ENCODE measurements at places on chromosomes 3 and 15. TPM values are rescaled to one million over a fixed set of nuclear protein-coding genes. Genes with fewer than 3 reads are reported as not detected.

DNA sequence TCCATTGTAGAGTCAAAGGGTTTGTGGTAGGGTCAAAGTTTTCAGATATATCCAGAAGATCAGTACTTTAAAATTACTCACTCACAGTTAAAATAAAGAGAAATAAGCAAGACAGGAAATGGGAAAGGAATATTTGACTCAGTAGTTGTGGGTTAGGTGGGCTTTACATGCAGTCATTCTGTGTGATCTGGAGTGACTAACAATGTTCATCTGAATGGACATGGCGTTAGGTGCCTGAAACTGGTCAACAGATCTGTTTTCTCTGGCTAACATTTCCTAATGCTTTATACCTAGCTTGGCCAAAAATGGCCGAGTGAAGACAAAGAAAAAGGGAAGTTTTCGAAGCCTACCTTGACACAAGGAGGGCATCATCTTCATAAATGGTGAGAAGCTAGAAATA lies 133.4 kb upstream of the SATB1 start:
- no peak for DNase-seq

DNA sequence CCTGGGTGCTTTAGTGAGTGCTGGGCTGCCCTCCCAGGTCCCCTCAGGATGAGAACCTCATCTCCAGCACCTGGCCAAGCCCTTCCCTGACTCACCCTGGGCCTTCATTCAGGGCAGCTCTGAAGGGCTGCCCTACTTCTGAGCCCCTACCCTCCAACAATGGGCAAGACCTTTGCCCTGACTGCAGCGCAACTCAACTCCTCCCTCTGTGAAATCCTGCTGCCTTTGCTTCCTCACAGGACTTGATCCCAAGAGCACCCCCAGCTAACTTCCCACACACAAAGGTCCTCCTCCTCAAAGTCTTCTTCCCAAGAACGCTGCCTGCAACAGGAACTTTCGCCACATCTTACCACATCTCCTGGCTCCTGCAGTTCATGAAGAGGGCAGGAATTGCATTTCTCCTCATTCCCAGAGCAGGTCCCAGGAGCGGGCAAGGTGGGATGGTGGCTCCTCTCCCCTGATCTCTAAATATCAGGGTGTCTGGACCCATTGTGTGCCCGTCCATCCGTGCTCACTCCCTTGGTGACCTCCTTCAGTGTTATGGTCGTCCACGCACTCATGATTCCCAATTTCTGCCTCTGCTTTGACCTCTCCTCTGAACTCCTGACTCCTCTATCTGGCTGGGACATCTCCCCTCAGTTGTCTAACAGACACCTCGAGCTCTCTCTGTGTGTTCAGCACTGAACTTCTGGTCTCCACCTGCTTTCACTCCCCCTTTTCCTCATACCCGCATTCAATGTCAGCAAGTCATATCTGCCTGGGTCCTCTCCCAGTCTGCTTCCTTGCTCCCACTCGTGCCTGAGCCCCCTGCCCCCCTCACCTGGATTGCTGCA lies 4.5 kb upstream of the SSUH2 start:
- no peak for DNase-seq

DNA sequence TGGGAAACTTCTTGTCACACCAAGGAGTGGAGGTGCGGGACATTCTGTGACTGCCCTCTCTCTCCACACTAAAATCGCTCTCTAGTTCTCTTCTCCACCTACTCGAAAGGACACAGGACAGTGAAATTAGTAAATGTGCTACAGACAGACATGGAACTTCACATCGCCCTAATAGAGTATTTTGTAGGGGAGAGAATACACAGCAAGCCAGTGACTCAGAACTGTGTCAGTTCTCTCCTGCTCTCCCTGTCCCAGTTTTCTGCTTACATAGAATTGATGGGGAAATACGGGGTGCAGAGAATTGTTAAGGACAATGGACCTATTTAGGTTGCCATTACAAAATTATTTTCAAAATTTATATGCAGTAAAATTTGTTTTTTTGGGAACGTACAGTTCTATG lies 159.6 kb upstream of the GADL1 start:
- no peak for DNase-seq

DNA sequence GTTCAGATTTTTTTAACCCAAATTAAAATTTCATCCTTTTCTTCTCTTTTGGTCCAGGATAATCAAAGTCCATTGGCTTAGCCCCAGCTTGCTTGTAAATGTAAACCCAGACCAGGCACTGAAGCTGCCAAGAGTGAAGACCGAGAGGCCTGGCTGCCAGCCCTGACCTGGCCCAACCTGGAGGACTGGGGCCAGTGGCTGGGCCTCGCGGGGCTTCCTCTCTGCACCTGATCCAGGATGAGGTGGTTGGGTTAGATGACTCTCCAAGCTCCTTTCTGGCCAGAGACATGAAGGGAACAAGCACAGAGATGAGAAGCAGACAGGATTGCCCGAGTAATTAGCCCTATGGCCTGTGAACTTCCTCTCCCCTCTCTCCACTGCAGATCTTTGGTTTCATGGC lies 50.6 kb downstream of the CMTM6 start:
- DNase-seq, result no peak

DNA sequence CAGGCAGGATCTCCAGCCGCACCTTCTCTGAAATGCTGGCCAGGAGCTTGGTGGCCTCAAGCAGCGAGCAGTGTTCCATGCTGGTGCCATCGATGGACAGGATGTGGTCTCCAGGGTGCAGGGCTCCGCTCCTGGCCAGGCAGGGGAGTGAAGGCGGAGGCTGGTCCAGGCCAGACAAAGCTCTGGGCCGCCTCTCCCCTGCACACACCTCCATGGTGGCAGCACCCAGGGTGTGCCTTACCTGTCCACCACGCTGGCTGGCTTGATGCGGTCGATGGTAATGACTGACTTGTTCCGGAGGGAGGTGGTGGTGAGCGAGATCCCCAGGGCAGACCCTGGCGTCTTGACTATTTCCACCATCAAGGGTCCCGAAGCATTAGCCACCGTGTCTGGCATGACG lies 20.0 kb downstream of the GRIP2 start:
- DNase-seq, result no peak

DNA sequence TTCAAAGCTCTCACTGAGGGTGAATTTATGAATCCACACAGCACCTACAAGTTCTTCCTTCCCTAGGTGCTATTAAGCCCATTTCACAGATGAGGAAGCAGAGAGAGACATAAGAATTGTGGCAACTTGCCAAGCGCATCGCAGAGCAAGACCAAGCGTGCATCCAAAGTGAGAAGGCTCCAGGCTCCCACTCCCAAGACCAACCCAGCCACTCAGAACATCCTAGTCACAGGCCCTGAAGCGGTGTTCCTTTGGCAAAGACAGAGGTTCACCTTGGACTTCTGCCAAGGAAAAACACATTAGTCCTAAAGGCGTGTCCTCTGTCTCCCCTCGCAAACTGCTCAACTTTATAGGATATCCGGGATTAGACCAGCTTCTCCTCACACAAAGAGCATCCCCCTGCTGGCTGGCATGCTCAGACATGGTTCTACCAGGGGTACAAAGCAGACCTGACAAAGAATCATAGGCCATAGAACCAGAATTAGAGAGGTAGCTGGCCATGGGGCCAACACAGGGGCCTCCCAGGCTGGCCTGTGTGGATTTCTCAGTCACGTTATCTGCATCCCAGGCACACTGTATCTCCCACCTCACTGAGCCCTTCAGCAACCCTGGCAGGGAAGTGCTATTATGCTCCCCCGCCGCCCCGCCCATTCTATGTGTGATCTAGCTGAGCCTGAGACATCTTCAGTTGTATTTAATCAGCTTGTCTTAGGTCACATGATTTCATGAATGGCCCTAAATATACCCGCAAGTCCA lies 160.2 kb downstream of the FOXP1 start:
- DNase-seq, result no peak

DNA sequence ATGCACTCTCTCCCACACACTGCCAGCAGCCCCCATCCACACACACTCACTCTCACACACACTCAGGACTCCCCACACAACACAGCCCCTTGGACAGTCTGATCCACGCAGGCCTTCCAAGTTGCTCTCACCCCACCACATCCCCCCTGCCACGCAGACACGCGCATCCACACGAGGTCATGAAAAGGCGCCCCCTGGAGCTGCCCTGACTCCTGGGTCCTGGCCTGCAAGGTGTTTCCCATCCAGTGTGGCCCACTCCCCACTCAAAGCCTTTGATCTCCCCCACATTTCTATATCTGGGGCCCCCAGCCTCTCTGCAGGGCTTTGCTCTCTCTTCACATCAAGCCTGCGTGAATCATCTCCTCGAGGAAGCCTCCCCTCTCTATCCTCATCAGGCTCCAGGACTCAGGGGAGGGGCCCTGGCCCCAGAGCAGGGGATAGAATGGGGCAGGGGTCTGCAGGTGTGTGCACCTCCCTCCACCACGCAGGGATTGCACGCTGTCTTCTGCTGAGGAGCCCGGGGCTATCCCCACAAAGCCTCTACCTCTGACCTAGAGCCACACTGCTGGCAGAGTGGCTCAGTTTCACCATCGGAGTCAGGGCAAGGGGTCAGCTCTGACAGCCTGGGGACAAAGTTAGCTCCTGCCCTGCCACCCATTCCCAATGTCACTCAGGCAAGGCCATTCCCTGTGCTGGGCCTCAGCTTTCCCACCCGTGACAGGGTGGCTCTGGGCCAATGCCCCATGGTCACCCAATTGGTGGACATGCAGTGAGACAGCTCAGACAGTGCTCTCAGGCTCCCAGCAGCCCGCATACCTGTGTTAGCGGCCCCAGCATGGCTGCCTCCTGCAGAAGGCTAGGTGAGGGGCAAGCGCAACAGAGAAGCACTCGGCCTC lies 6.4 kb downstream of the MYL3 start:
- DNase-seq, result no peak

DNA sequence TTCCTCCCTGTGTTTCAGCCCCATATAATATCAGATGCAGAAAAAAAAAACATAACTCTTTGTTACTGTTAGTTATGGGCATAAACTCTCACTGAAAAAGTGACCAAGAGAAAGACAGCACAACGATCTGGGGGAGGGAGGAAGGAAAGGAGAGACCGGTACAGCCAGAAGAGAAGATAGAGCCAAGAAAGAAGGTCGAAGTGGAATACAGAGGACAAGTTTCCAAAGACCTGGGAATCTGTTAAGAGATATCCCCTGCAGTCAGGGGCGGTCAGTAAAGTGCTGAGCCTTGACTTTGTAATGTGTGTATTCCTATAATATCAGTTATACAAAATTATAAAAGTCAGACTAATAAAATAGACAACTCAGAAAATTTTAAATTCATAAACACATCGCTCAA lies 3.3 kb downstream of the ALDH1A2 start:
- DNase-seq, result no peak

DNA sequence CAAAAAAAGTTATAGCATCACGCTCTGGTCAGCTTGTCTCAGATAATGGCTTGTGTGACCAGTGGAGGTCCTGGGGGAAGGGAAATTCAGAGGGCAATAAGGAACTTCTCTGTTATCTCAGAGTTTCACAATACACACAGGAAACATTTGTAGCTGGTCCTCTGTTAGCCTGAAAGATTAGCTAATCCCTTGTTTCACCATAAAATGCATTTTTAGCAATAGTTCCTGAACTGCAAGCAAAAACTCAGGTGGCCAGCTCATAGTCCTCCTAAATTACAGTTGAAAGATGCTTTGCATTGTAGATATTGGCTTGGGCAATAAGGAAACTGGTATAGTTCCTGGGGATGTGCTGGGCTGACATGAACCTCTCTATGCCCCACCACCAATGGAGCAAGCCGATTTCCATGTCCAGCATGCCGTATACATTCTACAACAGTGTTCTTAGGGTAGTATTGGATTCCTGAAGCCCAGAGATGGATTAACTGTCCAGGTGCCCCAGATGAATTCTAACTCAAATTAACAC lies 141.5 kb upstream of the TBL1XR1 start:
- DNase-seq, result no peak

GRCh38 chr15:58369261-58369701 lies 62.5 kb upstream of the LIPC start:
- no peak for DNase-seq

The RTP1 gene
- 0.27 TPM for total RNA-seq

The MEGF11 gene
- not detected for total RNA-seq

The PPARG gene
- total RNA-seq, result 13.1 TPM

The CYP8B1 gene
- total RNA-seq, result not detected

The PRSS50 gene
- total RNA-seq, result 0.28 TPM

The OSTN gene
- total RNA-seq, result not detected

The RPL4 gene
- 3,413 TPM for total RNA-seq

The SUSD5 gene
- 273 TPM for total RNA-seq

Data from thoracic aorta (tissue), 2 donors.